Stimulated activated CD8-positive, alpha-beta memory T cell treated with anti-CD3 and anti-CD28 coated beads, Interleukin-15, amount 100 ng/mL, for 4 hours (primary cell): ENCODE measurements at places on chromosomes 4 and X.

DNA sequence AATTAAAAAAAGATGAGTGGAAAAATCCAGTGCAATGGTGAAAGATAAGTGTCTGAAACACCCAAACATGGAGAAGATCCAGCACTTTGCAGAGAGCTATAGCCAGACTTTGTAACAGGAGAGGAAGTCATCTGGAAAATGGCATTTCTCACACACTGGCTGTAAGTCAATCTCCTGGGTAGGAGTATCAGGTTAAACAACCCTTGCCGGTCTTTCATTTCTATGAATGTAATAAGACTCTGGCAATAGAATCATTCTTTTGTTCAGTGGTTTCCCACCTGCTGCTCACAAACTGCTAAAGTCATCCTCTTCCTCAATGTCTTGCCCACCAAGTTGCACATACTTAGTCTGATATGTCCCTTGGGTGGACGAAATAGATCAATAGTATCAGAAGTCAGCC is 94.0 kb upstream of the ATP8A1 start:
- DNase-seq: no peak

DNA sequence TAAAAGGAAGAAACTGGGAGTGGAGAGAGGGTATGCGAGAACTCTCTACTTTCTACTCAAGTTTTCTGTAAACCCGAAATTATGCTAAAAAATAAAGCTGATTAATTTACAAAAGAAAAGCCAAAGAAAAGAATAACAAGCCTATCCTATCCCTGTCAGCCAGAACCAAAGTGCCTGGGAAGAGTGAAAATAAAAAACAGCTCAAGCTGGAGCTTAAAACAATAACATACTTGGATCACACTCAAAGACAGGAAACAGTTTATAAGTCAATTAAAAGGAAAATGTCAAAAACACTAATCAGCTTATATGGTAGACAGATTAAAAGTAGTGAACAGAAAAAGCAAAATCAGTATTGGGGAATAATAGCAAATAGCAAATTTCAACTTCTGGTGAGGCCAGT is 139.4 kb downstream of the FRYL start:
- no peak for DNase-seq

DNA sequence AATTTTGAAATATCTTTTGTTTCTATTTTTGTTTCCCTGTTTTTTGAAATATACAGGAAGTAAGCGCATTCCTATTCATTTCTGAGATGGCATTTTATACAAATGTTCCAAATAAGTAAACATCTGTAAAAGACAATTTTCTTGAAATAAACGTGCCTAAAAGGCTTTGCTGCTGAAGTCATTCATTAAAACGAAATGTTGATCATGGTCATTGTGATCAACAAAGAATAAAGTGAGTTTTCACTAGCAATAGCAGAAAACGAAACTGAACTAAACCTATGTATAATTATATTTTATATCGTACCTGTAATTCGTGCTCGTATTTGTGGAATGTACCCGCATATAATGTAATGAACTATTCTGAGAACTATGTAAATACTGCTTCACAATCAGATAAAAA is 221.2 kb downstream of the MGST2 start:
- no peak for DNase-seq

- no peak for DNase-seq
Measured at GRCh38 chr4:26420438-26420837, 69.8 kb downstream of the CCKAR start.

DNA sequence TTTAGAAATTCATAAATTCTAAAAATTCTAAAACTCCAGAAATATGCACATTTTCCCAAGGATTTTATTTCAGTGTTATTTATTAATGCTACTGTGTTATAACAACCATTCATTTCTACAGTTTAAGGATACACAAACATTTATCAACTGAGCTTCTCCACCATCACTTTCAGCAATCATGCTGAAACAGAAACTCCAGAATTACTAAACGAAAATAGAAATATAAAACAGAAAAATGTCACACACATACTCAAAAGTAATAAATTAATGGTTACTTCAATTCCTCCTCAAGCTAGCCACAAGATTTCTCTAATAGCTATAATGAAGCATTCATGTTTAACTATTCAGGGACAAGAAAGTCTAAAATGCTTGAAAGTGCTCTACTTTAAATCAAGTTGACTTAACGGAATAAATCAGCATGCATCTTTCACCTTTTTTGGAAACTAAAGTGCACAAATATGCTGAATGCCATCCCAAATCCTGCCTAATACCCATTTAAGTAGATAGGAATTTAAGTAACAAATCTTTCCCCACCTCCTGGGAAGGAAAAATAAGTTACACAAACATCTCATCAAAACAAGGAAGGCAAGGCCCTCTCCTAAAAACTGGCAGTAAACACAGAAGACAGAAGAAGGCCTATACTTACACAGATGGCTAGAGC is 563 bp downstream of the FAM13A start:
- no peak for DNase-seq

GRCh38 chr4:56460085-56460484 is 7.3 kb upstream of the SRP72 start:
- DNase-seq: no peak

DNA sequence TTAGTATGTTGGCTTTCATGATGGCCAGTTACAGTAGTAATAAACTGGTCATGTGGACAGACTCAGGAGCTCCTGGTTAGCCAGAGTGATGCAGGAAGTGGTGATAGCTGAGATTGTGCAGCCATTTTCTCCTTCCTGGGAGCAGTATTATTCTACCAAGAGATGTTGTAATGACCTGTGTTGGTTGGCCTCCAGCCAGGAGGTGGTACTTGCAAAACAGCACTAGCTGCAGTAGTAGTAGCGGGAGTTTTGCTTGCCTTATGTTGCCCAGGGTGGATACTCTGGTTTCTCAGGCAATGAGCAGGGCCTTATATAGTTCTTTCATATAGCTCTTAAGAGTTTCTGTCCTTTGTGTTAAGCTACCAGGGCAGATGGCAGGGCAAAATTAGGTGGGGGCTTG is 998.8 kb downstream of the GLUD2 start:
- no peak for DNase-seq

DNA sequence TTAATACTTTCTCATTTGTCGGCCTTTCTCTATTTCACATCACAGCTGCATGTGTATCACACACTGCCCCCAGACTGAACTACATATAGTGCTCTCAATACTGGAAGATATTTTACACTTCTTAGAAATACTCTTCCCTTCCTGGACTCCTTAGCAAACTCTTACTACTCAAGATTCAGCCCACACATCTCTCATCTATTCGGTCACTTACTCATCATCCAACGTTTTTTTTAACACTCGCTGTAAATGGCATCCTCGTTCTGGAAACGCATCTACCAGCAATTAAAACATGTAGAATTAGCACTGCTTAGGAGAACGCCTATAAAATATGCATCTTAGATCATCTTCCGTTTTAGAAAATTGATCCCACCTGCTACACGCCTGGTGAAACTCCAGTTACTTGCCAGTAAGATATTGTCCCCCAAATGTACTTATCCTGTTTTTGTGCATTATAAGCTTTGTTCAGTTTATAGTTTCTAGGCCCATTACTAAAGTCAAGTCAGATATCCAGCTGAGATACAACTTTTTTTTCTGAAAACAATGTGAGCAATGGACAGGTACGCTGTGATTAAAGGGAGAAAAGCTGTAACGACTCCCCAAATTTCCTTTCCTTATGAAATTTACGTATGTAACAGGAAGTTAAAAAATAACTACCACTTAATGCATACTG is 1.0 kb downstream of the LRP2BP start:
- DNase-seq: no peak

- DNase-seq: no peak
Measured at GRCh38 chr4:109978704-109979454, 66.2 kb downstream of the EGF start.

- no peak for DNase-seq
Measured at GRCh38 chr4:78517050-78517652, 34.4 kb upstream of the ANXA3 start.
